Kidney (tissue), 22 donors: ENCODE measurements at places on chromosomes 6 and 20. TPM values are rescaled to one million over a fixed set of nuclear protein-coding genes. Genes with fewer than 3 reads are reported as not detected.

The TREM2 gene
- total RNA-seq: 7.8 TPM

The OTOR gene
- not detected for total RNA-seq

The FAM217A gene
- total RNA-seq: not detected

GRCh38 chr6:78089531-78089930 is 436.7 kb downstream of the MEI4 start:
- DNase-seq: no peak

DNA sequence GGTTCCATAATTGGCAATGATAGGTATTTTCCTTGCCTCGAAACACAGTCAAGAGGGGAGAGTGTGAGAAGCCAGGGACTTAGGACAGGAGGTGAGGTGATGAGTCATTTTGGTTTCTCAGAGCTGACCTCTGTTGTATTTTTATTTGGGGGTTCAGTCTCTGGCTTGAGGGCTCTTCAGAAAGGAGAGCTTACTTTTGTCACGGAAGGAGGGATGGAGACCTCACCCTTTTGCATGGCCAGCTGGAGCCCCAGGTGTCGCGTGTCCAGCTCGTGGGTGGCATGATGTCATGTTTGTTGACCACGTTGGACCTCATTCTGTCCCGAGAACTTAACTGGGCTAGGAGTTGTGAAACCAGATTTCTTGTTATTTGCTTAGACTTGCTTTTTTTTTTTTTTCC is 293.9 kb downstream of the QKI start:
- DNase-seq: no peak

DNA sequence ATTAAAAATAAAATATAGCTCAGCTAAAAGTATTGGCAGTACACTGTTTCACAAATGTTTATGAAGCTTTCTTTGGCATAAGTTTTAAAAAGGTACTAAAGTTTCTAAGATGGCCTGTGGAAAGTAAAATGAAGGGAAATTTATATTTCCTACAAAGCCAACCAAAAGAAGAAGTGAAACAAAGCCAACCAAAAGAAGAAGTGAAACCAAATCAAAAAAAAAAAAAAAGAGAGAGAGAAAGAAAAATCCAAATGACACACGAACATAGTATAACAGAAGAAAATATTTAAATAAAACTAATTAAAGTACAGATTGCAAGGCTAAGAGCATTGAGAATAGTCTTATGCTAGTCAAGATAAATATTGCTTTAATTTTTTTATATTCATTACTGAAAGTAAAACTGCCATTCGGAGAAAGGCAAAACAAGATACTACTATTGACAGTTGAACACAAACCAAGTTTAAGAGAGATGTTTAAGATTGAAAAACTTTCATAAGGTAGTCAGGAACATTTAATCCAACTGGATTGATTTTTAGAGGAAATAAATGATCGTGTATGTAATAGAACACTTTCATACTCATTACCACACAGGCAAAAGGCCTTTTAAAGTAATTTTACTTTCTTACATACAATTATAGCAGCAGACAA is 12.8 kb upstream of the KHDRBS2 start:
- no peak for DNase-seq

GRCh38 chr6:128899341-128900050 is 16.6 kb downstream of the LAMA2 start:
- no peak for DNase-seq

DNA sequence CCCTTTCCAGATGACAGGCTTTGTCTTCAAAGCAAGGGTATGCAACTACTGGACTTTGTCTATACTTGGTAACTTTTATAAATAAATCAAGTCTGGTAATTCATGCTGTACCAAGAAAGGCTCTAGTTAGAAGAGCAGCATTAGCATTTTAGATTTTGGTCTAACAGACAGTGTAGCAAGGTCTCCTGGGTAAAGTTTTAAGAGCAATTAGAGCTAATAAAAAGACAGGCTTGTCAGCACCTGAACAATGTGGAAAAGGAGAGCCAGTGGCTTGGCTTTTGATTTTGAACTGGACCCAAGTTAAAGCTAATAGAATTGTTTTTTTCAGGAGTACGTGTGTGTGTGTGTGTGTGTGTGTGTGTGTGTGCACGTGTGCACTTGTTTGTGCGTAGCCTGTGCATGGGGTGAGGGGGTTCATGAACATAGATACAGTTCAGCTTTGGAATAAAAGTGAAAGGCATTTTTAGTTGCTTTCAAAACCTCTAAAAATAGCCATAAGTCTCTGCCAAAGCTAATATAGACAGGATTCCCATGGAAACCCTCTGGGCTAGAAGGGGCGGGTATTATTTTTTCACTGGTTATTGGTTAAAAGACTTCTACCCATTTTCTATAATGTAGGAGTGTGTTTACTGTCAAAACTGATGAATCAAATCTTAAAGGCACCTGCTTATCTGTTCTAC is 138.4 kb downstream of the KCNQ5 start:
- DNase-seq: peak; percentile 15

- no peak for DNase-seq
Observed at GRCh38 chr6:150267686-150268561, 100.9 kb upstream of the IYD start.

DNA sequence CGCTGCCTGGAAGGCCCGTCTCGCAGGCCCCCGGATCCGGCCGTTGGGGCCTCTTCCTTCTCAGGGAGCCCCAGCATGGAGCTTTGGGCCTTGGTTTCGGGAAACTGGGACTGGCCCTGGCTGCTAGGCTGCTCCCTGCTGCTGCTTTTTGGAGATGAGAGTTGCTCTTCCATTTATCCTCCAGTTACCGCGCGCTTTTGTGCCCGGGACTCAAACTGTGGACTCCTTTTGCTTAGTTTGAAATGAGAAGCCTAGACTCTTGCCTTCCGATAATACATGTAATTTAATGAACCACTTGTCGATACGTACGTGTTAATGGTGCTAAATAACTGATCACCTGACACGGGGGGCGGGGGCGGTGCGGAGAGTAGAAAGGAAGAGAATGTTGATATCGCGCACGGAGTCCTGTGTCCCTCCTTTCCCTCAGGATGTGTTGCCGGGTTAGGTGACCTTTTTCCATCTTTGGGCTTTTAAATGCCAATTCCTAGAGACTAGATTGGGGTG is 968 bp downstream of the PHF3 start:
- DNase-seq: peak; percentile 68

DNA sequence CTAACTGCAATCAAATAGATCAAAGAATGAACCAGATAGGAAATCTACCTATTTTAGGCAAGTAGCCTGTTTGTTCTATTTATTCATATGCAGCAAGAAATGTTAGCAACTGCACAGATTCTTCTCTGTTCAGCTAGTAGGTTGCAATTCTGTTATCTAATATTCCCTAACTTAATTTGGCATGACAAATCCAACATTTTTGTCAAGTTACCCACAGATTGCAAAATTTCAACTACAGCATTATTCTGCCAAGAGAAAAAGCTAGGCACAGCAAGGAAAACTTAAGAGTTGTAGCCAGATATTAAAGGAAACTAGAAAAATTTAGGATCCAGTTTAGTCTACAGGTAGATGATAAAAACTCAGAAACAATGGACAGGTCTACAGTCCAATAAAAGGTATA is 104.4 kb upstream of the SYNCRIP start:
- DNase-seq: no peak

GRCh38 chr6:37585937-37586336 is 86.2 kb upstream of the CCDC167 start:
- no peak for DNase-seq

DNA sequence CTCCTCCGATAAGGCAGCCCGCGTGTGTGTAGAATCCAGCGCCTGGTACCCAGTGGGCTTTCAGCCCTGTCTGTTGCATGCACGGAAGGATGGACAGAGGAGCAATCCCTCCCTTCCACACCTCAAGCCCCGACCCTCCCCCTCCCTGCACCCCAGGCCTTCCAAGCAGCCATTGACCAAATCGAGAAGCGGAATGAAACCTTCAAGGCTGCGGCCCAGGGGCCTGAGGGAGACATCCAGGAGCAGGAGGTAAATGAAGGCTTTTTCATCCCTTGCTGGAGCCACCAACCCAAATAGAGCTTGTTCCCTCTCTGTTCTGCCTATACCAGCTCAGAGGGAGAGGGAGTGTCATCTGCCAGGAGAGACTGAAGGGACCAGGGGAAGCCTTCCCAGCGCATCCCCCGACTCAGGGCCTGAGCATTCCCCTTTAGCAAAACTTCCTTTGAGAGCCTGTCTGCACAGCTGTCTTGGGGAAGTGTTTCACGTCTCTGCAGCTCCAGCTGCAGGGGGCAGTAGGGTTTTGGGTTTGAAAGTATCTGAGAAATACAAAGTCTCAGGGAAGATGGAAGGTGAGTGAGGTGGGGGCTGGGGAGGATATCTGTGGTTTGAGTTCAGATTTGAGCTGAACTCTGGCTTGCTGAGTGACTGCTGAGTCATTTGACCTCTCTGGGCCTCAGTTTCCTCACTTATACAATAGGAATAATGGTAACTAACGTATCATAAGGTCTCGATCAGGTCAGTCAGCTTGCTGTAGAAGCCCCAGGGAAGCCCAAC is 16.1 kb downstream of the FGD2 start:
- no peak for DNase-seq

GRCh38 chr20:35912881-35913280 is 41.4 kb downstream of the SCAND1 start:
- no peak for DNase-seq

DNA sequence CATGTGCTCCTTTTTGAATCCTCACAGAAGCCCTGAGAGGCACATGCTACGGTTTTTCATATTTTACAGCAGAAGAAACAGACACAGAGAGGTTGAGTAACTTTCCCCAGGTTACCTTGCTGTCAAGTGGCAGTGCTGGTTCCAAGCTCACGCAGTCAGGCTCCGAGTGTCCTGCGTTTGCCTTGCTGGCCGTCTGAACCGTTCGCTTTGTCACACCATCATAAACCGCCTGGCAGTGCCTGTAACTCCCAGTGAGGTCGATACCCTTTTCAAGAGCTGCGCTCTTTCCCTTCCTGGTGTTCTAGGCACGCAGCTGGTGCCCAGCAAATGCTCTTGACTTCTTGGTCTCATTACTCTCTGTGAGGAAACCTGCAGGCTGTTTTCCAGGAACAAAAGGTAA is 31.3 kb upstream of the KCNG1 start:
- no peak for DNase-seq

- no peak for DNase-seq
Observed at GRCh38 chr6:136050475-136050874, 199.0 kb downstream of the PDE7B start.
